ENCODE measurements at places on chromosomes 5 and 9.

DNA sequence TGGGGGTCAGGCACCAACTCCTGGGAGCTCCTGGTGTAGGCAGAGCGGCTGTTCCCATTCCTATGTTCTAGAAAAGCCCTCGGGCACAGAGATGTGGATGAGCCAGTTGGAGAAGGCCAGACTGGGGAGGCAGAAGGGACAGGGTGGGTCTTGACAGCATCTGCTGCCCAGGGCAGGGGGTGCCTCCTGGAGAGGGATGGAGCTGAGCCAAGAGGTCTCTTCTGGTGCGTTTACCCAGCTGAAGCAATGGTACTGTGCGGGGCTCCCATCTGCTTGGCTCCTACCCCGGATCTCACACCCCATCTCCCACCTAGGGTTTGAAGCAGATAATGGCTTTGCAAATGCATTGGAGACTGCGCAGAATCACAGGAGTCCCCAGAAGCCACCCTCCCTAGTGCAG is 41.3 kb downstream of the SHB start:
- no peak for DNase-seq

DNA sequence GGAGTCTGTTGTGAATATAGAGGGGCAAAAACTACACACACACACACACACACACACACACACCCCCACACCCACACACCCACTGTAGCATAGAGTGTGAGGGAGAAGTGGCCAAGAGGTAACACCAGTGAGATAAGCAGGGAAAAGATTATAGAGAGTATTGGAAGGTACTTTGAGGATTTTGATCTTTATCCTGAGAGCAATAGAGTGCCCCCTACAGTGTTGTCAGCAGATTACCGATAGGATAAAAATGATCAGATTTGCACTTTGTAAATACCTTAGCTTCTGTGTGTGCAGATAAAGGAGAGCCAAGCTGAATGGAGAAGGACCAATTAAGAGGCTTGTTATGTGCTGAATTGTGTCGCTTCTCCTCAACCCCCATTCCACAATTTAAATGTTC is 32.3 kb downstream of the ERCC6L2 start:
- no peak for DNase-seq

DNA sequence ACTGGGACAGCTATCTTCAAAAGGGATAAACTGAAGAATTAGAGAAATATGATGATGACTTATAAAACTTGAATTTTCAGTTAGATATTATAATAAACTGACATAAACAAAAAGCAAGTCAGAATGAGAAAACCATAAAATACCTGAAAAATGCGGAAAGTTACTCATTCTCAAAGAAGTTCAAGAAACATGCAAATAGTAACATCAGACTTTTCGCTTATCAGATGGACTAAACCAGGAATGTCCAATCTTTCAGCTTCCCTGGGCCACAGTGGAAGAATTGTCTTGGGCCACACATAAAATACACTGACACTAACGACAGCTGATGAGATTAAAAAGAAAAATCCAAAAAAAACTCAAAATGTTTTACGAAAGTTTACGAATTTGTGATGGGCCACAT is 53.9 kb downstream of the DROSHA start:
- no peak for DNase-seq

GRCh38 chr5:166724284-166724683 is 1567.2 kb upstream of the WWC1 start:
- DNase-seq: no peak

DNA sequence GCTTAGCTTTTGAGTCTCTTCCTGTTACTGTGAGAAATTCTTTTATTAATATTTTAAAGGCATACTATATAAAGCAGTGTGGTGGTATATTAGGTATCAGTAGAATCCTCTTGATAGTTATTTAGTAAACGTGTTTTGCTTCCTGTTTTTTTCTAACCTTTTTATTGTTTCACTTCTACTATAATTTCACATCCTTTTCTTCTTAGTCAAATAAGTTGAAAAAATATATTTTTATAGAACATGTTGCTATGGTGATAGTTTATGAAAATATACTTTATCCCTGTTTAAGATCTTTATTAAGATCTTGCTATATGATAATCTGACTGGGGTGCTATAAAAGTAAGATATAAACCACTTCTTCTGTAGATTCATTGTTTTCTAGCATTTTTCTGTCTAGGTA is 2.1 kb downstream of the POLK start:
- DNase-seq: no peak

GRCh38 chr5:143791848-143792731 is 19.9 kb upstream of the HMHB1 start:
- DNase-seq: no peak

GRCh38 chr5:96655506-96655905 is 6.7 kb upstream of the CAST start:
- no peak for DNase-seq

- DNase-seq: no peak
Measured at GRCh38 chr5:76219636-76220035, 136.5 kb downstream of the SV2C start.

GRCh38 chr9:78366827-78367226 is 69.9 kb downstream of the PSAT1 start:
- no peak for DNase-seq

GRCh38 chr5:35325836-35326235 is 95.5 kb upstream of the PRLR start:
- DNase-seq: no peak

- no peak for DNase-seq
Measured at GRCh38 chr5:148791334-148791667, 35.1 kb upstream of the ADRB2 start.
